ENCODE measurements at places on chromosomes 5 and 9.

DNA sequence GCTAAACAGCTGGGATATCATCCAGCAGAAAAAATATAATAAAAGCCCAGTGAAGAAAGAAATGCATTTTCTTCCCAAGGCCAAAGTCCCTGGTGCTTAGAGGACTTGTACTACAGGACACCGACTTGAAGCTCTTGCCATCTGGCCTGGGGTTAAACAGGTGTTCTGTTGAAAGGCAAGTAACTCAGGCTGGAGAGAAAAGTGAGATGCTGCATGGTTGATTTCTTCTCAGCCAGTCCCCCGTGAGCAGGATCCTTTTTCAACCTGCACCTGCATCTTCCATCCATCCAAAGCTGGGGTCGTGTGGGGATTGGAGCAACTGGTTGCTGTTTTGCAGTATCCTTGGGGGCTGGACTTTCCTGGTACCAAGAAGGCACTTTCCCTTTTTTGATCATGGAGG, 146.1 kb upstream of the RPS23 start:
- no peak for DNase-seq

DNA sequence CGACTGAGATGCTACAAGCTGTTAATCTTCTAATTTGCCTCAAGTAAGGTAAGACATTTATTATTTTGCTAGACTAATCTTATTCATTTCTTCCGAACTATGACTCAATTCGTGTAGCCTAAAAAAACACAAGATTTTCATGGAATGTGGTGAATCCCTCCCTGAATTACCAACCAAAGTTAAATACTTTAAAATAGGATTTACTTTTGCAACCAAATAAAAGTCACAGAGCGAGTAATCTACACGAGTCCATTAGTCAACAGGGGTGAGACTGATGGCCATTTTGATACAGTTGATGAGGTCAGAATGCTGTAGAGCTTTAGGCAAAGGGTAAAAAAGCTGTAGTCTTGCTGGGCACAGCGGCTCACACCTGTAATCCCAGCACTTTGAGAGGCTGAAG, 13.1 kb upstream of the BNC2 start:
- no peak for DNase-seq

DNA sequence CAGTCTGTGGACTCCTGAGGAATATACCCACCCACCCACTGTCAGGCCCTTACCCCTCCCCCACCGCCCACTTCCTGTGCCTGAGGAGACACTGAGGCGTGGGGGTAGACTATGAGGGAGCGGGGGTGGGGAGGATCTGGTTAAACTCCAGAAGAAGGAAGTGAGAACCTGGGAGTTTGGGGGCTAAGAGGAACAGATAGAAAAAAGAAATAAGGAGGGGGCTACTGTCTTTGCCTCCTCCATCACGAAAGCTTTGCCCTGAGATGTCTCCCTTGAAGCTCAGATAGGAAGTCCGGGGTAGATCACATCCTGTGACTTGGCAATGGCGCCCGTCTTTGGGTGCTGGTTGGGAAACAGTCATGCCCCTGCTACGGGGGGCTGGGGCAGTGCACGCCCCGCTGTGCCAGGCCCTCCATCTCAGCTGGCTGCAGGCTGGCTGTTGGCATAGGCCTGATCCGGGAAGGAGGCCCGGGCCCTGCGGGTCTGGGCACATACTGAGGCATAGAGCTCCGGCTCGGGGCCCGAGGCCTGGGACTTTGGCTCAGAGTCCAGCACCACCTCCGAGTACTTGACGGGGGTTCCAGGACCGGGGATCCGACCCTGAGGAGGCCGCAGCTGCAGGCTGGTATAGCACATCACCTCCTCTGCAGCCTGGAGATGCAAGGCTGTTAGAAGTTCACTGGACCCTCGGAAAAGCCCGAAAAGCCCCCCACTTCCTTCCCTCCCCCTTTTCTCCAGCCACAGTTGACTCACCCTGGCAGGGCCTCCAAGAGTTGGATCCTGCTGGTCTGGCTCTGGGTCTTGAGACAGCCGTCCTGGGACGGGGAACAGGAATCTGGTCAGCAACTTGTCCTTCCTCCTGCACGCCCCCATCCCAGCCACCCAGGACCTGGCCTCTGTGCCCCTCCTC, 1.0 kb downstream of the SIT1 start:
- no peak for DNase-seq

GRCh38 chr5:155455791-155456514, 442.4 kb downstream of the KIF4B start:
- no peak for DNase-seq

DNA sequence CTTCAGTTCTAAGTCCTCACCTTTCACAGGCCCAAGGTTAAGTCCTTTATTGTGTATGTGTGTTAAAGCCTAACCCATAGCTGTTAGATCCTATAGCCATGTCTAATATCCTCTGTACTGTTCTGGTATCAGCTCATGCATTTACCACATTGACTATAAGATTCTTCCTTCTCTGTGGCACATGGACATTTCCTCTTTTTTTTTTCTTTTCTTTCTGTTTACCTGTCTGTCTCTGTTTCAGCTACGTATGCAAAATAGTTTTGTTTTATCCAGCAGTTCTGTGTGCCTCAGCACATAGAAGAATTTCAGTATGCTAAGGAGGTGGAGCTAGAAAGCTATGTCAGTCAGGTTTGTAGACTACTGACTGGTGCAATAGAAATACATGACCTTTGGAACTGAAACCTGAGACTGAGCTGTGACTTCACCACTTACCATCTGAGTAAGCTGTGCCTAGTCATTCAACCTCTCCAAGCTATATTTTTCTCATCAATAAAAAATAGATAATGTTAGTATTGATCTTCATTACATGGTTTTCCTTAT, 155.6 kb upstream of the VLDLR start:
- peak; percentile 5 for DNase-seq

- no peak for DNase-seq
Measured at GRCh38 chr9:138038244-138038671, 160.7 kb downstream of the CACNA1B start.

- no peak for DNase-seq
Measured at GRCh38 chr5:40623480-40624420, 56.0 kb upstream of the PTGER4 start.

GRCh38 chr5:65577141-65577540, 14.0 kb downstream of the PPWD1 start:
- no peak for DNase-seq

DNA sequence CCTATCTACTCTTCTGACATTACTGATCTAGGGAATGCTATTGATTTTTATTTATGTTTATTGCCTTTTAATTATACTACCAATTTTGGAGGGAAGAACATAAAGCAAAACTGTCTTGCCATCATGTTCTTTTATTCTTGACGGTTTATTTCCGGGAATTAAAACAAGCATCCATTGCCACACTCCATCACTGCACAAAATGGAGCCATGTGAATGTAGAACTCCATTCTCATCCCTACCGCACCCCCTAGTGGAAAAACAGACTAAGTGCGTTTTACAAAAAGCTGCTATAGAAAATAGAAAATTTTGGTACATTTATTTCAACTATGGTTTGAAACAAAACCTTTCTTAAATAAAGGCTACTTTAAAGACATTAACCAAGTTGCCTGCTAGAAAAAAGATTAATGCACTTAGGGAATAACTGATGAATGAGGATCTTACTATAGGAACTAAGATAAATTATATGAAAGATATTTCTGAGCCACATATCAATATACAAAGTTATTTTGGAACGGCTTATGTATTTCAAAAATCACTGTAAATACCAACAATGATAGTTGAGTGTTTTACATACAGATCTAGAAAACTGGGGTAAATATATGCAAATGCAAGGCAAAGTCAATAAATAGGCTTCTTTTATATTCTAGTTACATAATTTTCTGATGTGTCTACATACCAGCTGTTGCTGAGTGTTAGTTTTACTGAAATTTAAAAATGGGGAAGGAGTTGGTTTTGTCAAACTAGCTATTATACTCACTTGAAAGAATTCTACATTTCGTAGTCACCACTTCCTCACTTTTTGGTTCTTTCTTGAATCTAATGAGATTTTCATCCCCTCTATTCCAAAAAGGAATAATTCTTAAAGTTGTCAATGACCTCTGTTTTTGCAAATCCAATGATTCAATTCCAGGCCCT, 26.5 kb downstream of the OXCT1 start:
- DNase-seq: no peak

GRCh38 chr5:151126199-151126645, 31.4 kb downstream of the ANXA6 start:
- peak; percentile 56 for DNase-seq

GRCh38 chr5:158877124-158877581, 222.6 kb downstream of the EBF1 start:
- DNase-seq: no peak

- DNase-seq: no peak
Measured at GRCh38 chr5:78108564-78108963, 185.9 kb downstream of the AP3B1 start.

DNA sequence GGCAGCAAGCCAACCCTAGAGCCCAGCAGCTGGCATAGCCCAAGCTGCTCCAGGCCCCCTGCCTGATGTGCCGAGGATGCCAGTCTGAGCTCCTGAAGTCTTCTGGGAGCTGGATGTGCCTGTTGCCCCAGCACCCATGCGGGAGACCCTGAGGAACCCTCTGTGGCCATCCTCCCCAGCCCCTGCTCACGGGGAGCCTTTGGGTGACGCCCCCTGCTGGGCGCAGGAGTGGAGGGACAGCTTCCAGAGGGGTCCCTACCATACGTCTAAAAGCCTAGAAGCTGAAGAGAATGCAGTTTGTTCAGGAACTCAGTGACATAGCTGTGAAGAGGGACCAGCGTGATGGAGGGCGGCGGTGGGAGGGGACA, 33.1 kb upstream of the MVB12B start:
- no peak for DNase-seq

- DNase-seq: no peak
Measured at GRCh38 chr9:93137362-93137761, 3.3 kb upstream of the NINJ1 start.

DNA sequence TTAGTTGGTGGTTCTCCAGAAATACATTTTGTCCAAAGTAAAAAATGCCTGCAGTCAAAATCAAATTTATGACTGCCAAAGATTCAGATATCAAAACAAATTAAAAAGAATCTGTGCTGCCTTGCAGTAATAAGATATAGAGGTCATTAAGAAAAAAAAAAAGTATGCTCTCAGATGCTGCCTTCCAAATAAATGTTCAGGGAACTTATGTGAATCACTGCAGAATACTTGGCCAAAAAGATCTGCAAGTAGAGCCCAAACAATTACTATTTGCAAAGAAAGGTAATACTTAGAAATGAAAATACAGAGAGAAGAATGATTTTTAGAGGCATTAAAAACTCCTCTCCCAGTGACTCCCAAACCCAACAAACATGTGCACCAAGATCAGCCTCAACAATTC, 52.4 kb downstream of the MRPS27 start:
- DNase-seq: no peak

DNA sequence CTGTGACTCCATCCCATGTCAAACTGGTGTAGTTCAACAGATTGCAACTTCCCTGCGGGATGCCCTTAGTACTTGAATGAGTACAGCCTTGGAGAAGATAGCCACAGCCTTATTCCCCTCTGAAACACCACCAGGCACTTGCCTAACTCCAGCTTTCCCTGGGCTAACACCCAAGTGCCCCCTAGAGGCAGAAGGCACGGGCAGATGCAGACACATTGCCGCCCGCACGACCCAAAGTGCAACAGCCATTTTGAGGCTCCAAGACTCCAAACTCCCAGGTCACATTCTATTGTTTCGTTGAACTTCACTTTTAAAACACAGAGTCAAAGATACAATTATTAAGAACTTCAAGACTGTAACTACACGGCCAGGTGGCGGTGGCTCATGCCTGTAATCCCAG, 163.6 kb upstream of the CDH6 start:
- no peak for DNase-seq

GRCh38 chr5:158755221-158755620, 344.5 kb downstream of the EBF1 start:
- no peak for DNase-seq

- DNase-seq: no peak
Measured at GRCh38 chr5:133706506-133707430, 94.4 kb upstream of the FSTL4 start.

DNA sequence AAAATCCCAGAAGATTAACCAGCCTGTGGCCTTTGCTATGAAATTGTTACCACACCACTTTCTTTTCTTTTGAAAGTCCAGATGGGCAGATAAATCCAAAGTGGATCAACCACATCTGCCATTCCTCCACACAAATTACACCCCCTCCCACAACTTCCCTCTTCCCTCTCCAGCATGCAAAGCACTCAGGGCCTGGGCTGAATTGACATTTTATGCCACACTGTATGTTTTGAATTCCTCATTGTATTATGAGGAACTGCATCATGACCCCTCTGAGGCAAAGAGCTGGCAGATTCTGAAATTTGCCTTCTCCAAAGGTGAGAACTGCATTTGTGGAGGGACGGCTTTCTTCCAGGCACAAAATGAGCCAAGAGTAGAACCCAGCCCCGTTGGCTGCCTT, 589.2 kb upstream of the KLF4 start:
- DNase-seq: no peak

DNA sequence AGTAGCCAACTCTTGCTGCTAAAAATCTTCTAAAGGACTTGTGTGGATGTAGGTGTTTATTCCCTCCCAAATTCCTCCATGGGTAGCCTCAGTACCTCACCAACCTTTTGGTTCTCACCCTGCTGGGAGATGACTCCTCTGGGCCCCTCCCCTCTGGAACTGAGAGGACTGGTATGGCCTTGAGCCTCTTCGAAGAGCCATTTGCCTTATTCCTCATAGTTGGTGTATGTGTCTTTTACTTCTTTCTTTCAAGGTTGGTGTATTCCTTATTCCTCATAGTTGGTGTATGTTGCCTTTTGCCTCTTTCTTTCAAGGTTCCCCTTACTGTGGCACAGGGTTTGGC, 48.3 kb downstream of the GNAQ start:
- no peak for DNase-seq

DNA sequence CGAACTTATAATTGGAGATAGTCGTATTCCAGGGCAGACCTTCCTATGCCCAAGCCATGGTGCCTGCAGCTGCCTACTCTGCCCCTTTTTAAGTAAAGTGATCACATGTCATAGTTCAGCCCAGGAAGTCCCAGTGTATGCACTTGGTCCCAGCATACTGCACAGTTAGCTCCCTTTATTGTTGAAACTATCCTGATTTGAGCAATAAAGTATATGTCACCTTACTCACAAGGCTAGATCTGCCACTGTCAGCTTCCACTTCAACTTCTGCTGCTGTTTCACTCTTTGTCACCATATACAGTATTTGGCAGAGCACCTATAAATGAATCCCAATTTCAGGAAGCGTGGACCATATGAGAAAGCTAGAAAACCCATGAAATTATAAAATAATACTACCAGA, 103.8 kb upstream of the PTGER4 start:
- DNase-seq: no peak

DNA sequence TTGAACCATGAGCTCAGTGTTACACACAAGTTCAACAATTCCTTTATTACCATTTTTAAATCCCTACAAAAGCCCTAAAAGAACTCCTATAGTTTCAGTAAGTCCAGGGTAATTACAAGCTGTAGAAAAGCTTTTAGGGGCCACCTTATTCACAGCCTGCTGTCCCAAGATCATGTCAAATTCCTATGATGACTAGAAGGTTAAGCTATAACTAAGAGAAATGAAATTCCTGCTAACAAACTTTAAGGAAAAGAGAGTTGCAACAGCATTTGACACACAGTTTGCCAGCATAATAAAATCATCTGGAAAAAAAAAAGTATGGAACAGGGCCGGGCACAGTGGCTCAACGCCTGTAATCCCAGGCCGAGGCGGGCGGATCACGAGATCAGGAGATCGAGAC, 31.5 kb downstream of the TMEM245 start:
- DNase-seq: no peak

All from stimulated activated naive B cell treated with anti-CD40 and anti-IgM and Interleukin-4, amounts not matched to agents 10 μg/mL and 1 μg/mL and 100 μg/mL, for 72 hours (primary cell).